Posterior vena cava (tissue), 2 donors: ENCODE measurements at places on chromosomes 5 and 9. TPM values are rescaled to one million over a fixed set of nuclear protein-coding genes. Genes with fewer than 3 reads are reported as not detected.

DNA sequence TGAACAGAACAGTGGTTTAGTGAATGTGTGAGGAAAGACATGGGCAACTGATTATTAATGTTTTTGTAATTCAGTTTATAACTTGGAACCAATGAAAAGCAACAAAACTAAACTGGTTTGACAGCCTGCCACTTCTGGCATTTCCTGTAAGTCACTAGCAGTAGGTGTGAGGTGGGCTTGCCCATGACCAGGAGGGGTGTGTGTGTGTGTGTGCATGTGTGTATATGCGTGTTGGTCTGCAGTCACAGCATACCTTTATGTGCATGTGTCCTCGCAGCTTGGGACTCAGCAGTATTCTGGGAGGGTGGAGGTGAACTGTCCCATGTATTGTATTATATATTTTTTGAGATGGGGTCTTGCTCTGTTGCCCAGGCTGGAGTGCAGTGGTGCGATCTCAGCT, 32.3 kb downstream of the OTULIN start:
- DNase-seq: no peak

DNA sequence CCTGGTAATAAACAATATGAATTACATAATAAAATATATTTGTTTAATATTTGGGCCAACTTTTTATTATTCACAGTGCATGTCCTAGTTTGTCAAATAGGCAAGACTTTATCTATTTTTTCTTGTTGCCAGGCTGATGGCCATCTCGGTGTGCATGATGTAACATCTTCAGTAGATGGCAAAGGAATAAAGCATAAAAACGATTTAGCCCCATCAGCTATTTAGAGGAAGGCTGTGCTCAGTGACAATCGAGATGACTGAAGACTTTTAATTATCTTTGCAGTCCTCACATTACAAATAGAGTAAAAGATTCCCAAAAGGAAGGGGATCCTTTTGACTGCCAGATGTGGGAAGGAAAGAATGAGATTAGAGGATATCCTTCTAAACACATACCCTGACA, 358.5 kb downstream of the PTPRD start:
- no peak for DNase-seq

- peak; percentile 97 for DNase-seq
Measured at GRCh38 chr5:59039296-59040023, 456.6 kb downstream of the RAB3C start.

DNA sequence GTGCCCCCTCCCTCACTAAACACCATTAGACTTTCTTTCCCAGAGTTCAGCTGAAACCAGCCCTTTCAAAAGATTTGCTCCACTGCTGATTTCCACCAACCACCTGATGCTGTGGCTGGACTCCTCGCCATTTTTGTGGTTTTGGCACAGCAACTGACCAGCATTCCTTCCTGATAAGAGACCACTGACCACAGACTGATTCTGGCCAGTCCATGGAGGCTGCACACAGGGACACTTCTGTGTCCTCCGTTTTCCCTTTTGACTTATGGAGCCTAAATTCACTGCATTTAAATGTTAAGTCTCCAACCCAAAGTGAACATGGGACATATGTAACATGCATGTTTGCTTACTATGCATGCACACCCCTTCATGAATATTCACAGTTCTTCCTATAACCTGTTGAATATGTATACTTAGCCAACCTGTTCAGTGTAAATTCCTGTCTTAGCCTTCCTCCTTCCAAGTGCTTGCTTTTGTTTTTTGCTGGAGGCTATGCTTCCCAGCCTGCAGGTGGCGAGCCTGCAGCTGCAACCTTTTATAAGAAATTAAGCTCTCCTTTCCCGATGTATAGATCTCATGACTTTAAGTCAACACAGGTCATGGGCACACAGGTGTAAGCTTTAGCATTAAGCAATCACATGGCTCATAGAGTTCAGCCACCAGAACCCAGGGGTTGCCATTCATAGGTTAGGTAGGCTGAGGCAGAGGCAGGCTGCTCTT, 78.7 kb downstream of the ACTL7B start:
- no peak for DNase-seq

Gene SH3TC2
- 0.93 TPM for total RNA-seq

GRCh38 chr5:637581-638450, 25.7 kb downstream of the CEP72 start:
- peak; percentile 74 for DNase-seq

DNA sequence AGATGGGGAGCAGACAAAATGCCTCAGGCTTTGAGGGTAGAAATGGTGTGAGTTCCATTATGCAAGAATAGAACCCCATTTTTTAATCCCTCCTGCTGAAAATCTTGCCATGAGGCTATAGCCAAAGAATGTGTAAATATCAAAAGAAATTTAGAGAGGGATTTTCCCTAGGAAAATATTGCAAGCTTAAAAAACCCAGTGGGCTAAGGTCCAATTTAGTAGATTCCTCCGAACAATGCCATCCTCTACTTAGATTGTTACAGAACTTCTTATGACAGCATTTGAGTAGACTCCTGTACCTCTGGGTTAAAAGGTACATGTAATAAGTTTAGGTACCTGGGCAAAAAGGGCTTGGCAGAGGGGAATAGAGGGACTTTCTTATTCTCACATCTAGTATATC, 138.4 kb downstream of the GHR start:
- no peak for DNase-seq

Gene C9orf72
- 19.1 TPM for total RNA-seq

DNA sequence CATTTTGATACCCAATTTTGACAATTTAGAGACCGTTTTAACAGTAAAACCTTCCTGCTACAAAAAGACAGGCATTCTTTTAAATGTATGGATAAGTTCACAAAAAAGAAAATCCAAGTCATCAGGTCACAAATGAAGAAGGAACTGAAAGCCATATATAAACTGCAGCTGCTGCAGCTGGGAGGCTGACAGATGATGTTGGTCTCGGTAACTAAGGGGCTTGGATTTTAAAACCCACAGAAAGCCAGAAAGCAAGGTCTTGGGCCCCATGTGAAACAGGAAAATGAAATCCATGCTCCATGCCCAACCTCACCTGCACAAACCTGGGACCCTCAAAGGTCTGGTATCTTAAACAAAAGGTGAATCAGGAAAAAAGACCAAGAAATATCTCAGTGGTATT, 15.7 kb upstream of the C5orf34 start:
- no peak for DNase-seq
